ENCODE measurements at places on chromosomes 5 and 9.

- DNase-seq = peak; percentile 28
These were observed 13.1 kb downstream of the PSD2 start for GRCh38 chr5:139808481-139809330.

GRCh38 chr5:57416278-57416994, 66.2 kb downstream of the ACTBL2 start:
- DNase-seq = no peak

DNA sequence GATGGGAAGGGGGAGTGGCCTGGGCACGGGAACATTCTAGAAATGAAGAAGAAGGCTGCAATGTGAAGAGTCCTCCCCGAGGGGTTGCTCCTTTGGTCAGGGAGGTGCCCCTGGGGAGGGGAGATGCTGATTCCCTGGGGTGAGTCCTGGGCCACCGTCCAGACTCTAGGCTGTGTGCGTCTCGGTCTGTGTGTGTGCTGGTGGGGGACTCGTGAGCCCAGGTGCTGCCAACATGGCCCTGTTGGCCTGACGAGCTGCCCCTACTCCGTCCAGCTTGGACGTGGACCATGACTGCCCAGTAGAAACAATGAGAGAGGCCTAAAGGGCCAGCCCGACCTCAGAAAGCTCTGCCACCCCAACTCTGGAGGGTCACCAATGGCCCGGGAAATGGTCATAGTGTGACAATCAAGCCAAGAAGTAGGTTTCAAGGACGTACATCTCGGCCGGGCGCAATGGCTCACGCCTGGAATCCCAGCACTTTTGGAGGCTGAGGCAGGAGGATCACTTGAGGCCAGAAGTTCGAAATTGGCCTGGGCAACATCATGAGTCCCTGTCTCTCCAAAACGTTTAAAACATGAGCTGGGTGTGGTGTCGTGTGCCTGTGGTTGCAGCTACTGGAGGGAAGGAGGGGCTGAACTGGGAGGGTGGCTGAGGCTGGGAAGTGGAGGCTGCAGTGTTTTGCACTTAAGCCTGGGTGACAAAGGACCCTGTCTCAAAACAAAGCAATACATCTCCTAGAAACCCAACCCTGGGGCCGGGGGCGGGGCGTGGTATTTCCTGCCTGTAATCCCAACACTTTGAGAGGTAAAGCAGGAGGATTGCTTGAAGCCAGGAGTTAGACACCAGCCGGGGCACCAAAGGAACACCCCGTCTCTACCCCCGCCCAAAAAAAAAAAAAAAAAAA, 17.0 kb downstream of the LHX3 start:
- DNase-seq = no peak

GRCh38 chr5:38403406-38403805, 145.0 kb downstream of the EGFLAM start:
- peak; percentile 65 for DNase-seq

DNA sequence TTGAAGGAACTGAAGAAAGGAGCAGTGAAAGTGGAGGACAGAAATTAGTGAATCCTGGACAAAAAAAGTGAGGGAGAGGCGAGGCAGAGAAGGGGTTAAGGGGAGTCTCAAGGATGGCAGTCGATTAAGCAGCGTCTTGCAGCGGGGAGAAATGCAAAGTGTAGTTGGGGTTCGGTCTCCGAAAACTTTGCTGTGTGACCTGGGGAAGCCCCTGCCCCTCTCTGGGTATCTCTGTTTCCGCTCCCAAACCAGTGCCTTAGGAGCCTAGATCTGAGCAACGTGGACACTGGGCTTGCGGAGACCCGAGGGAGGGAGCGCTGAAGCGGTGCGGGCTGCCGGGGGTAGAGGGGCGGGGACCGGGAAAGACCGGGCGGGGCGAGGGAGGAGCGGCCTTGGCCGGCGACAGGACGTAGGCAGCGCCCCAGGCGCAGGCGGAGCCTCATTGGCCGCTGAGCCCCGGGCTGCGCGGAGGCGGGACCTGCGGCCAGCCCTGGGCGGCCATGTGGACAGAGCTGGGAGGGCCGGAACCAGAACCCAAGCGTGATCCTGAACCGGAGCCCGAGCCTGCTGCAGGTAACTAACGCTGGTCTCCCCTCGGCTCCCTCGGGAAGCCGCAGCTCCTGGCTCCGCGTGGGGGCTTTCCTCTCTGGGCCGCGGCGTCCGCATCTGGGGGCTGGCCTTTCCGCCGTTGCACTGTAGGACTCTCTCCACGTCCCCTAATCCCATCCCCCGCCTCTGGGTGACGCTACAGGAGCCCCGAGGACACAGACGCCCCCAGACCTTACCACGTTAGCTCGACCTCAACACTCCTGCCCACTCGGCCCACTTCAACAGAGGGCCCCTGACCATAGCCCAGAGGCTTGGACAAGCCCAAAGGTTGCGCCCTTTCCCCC, at the start of gene ALDH1B1:
ALDH1B1 (plus strand) TSS at position 468 of the 893 bp plus-strand sequence. CDS start 3,047 bp downstream, outside the sequence.
- peak; percentile 87 for DNase-seq

DNA sequence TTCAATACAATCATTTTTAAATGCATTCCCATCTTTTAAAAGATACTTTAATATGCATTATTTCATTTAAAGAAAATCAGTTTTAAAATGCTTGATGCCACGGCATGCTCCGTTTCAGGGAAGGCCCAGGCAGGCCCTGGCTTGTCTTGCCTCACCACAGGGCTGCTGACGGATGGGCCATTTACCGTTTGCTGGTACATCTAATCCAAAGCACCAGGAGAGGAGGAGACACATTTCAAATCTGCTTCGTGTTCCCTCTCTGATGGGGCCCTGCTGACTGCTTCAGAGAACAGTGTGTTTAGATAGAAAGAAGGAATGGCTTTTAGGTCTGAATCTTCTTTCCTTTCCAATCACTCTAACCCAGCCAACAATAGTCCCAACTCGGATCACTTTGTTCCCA, 185.2 kb downstream of the DCP2 start:
- DNase-seq = no peak

- DNase-seq = no peak
These were observed 323.9 kb upstream of the MSX2 start for GRCh38 chr5:174400461-174400860.

DNA sequence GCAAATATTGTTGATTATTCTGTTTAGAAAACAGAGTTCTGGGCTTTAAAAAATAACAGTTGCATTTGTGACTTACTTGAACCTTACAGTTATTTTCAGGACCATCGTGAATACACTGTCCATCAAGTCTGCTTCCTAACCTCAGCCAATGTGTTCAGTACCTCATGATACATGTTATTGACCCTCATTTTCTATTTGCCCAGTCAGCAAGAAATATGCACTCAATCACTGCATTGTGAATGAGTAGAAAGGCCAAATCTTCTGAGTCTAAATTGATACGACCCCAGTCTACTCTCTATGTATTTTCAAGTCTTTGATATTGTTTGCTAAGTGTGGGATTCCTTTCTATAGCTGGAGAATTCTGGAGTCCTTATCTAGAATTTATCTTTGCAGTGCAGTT, 156.2 kb downstream of the RAB3C start:
- no peak for DNase-seq

DNA sequence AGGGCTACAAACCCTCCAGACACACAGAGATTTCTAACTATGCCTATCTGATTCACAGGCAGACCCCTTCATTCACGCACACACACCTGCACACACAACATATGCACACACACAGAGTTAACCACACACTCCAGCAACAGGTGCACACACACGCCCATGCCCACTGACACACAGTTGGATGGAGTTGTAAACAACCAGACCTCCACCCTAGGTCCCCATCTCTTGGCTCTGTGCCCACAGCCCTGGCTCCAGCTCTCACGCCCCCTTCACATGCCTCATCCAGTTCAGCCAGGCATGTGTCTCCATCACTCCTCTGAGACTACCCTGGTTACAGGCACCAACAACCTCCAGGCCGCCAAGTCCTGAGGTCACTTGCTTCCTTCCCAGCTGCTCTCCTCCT, 61.1 kb downstream of the PSD2 start:
- no peak for DNase-seq

DNA sequence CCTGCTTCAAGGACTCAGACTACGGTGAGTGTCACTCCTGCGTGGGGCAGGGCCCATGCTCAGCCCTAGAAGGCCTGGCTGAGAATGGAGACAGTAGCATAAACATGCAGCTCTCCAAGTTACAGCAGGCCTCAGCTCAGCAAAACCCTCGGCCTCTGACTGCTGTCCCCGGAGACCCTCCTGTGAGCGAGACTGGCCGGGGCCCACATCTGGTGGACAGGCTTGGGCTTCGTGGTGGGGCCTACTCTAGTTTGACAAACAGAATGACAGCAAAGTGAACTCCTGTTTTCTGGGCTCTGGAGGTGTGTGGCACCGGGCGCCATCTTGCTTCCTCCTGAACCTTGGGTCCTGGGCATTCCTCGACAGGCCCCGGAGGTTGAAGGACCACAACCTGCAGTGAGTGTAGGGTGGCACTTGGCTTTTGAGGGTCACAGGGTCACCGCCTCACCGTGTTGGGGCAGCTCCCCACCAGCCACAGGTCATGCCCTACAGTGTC, 97.5 kb downstream of the PHF2 start:
- DNase-seq = no peak

GRCh38 chr5:56386046-56386445, 152.9 kb upstream of the ANKRD55 start:
- DNase-seq = no peak

GRCh38 chr5:33074548-33074947, 363.4 kb downstream of the NPR3 start:
- peak; percentile 63 for DNase-seq

- no peak for DNase-seq
These were observed 128.1 kb upstream of the BOD1 start for GRCh38 chr5:173744551-173744950.

GRCh38 chr9:86575137-86575536, 220.9 kb upstream of the TUT7 start:
- DNase-seq = no peak

GRCh38 chr5:131783874-131784273, 12.9 kb downstream of the FNIP1 start:
- DNase-seq = no peak

GRCh38 chr9:78519786-78520185, 222.9 kb downstream of the PSAT1 start:
- no peak for DNase-seq

GRCh38 chr5:125452991-125453390, 706.6 kb upstream of the ZNF608 start:
- DNase-seq = no peak

GRCh38 chr9:12784461-12785259, 9.8 kb downstream of the LURAP1L start:
- peak; percentile 97 for DNase-seq

DNA sequence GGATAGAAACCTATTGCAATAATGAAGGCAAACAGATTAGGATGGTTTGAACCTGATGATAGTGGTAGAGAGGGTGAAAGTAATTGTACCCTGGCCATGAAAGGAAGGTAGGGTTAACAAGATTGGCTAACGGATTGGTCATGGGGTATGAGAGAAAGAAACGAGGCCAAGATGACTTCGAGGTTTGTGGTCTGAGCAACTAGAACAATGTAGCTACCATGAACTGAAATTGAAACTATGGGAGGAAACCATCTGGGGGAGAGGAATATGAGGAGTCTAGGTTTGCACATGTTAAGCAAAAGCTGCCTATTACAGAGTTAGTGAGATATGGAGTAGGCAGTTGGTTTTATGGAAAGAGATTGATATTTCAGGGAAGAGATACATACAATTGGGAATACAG, 406.0 kb downstream of the PRELID2 start:
- peak; percentile 14 for DNase-seq

DNA sequence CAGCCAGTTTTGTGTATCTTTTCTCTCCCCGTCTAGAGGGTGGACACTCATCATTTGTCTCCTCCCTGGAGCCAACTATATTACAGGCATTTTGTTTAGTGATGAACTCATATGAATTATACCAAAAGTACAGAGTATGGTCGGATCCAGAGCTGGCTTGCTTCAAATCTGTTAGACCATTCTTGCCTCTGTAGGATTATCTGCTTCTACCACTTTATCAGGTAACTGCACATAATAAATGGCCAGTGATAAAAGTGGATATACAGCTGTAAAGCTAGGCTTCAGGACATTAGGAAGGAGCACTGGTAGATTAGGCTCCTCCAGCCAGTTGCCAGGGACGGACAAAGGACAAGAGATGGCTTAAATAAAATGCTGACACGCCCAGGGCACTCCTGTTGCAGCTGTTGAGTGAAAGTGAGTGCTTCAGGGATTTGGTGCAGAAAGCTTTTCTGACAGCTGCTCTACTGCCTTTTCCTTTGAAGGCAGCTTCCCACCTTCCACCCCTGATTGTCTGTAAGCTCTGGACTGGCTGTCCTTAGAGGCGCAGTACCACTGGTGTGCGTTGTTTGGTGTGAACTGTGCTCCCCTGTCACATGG, 259.2 kb downstream of the PDZD2 start:
- DNase-seq = no peak

DNA sequence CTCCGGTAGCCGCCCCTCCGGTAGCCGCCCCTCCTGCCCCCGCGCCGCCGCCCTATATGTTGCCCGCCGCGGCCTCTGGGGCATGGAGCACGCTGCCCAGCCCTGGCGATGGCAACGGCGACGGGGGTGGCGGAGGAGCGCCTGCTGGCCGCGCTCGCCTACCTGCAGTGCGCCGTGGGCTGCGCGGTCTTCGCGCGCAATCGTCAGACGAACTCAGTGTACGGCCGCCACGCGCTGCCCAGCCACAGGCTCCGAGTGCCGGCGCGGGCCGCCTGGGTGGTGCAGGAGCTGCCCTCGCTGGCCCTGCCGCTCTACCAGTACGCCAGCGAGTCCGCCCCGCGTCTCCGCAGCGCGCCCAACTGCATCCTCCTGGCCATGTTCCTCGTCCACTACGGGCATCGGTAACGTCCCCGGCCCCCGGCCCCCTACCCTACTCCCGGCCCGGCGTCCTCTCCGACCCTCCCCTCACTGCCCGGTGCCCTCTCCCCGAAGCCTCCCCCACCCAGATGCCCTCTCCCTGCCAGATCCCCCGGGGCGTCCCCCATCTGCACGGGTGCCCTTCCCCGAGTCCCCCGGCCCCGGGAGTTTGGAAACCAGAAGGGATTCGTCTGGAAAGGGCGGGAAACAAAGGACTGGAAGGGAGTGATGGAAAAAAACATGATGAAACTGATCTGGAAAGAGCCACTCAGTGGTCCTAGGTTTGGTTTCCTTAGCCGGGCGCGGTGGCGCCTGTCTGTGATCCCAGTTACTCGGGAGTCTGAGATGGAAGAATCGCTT, 417 bp downstream of the SRD5A1 start:
- DNase-seq = peak; percentile 44

DNA sequence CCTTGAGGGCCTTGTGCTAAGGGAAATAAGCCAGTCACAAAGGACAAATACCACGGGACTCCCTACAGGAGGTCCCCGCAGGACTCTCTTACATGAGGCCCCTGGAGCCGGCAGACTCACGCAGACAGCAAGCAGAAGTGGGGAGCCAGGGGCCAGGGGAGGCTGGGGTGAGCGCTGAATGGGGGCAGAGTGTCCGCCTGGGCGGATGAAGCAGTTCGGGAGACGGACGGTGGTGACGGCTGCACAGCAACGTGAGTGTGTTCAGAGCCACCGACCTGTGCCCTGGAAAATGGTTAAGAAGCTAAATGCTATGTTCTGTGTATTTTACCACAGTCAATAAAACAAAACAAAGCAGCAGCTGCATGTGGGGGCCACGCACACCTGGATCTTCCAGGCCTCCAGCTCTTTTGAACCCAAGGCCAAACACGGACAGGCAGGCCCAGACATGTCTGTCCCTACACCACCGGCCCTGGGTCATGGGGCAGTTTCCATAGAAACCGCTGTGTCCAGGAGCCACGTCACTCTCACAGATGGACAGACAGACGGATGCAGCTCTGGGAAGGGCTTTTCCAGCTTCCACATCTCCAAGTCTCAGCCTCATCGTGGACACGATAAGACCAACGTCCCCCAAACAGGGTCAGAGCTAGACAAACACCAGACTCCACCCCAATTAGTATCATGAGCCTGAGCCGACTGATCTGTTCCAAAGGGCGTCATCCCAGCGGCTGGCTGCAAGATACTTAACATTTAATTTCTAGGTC, 103.9 kb downstream of the VAV2 start:
- DNase-seq = no peak
